COLO829 (cell line): ENCODE measurements at places on chromosomes 6 and 20.

- peak; percentile 11 for DNase-seq
Observed at GRCh38 chr6:134314006-134314821, 3.7 kb downstream of the SGK1 start.

GRCh38 chr6:134230940-134231339 lies 87.0 kb downstream of the SGK1 start:
- no peak for DNase-seq

DNA sequence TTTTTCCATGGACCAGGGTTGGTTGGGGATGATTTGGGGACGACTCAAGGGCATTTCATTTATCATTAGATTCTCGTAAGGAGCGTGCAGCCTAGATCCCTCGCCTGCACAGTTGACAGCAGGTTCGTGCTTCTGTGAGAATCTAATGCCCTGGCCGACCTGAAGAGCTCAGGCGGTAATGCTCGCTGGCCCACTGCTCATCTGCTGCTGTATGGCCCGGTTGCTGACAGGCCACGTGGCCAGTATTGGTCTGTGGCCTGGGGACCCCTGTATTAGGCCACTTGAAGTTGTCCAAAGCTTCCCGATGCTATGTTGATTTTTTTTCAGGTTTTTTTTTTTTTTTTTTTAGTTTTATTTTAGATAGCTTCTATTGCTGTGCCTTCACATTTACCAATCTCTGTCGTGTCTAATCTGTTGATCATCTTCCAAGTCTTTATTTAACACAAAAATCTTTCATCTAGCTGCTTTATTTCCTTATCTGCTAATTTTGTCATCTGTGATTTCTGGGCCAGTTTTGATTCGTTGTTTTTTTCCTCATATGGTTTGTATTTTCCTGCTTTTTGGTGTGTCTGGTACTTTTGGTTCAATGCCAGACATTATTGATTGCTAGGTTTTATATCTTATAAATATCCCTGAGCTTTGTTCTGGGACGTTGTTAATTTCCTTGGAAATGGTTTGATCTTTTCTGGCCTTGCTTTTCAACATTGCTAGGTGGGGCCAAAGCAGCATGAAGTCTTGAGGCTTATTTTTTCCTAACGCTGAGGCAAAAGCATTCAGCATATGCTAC lies 41.1 kb downstream of the DYNLT1 start:
- DNase-seq, result no peak

DNA sequence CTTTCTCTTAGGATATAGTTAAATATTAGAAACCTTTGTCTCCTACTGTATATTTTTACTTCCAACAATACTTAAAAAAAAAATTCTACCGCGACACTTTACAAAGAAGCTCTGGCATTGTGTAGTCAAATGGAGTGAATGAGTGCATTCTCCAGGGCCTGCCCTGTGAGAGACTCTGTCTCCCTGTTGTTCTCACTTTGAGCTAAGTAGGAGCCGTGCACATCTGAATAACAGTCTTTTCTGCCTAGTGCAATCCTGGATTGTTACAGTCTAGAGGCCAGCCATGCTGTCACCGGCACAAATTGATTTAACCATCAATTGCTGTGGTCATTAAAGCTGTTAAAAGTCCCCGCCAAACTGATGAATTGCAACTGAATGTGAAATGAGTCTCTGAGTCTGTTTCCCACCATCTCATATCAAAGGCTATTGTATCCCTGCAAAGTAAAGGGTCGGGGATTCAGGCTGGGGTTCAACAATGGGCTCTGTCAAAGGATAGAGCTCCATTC lies 156.0 kb downstream of the RFPL4B start:
- no peak for DNase-seq

DNA sequence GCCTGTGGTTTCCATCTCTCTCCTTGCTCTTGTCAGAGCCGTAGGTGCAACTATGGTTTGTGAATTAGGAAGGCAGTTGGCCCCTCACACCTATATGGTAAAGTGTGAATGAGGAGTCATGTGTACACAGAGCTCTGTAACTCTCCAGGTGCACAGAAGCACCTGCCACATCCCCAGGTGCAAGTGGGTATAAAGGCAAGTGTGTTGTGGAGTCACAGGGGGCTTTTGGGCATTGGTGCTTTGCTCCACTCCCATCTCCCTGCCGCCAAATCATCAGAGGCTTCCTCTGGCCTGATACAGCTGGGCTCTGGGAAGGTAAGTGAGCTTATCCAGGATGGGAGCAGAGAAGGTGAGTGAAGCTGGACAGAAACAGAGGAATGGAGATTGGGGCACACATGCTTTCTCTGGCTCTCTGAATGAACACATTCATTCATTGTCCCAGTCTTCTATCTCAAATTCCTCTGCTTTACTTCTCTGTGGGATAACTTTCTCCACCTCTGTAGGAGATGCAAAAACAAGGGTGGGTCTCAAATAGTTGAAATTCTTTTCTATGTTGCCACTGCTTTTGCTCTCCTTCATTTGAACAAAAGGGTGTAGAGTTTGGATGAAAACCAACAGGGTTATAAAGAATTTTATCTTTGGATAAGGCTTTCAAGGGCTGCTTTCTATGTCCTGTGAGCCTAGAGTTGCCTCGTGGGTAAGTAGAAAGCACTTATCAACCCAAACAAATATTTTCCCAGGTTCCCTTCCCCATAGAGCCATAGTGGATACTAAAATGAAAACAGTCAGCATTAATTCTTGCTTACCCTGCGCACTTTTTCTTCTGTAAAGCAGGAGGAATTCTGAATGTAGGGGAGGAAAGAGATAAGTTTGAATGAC lies 45.0 kb upstream of the RIPOR2 start:
- no peak for DNase-seq

- no peak for DNase-seq
Observed at GRCh38 chr6:109428889-109429477, 11.4 kb downstream of the PPIL6 start.

DNA sequence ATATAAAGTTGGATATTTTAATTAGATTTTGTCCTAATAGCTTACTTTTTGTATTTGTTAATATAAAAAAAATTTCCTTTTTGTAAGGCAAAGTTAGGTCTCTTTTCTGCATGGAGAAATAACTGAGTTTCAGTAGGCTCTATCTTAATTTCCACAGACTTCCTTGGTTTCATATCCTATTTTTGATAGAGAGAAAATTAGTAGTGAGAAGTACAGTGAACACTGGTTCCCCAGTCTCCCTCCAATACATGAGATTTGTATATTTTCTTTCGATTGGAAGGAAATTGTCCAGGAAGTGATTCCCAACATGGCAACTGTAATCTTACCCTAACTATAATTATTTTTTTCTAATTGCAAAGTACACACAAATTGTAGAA lies 26.4 kb downstream of the TRIM27 start:
- no peak for DNase-seq

DNA sequence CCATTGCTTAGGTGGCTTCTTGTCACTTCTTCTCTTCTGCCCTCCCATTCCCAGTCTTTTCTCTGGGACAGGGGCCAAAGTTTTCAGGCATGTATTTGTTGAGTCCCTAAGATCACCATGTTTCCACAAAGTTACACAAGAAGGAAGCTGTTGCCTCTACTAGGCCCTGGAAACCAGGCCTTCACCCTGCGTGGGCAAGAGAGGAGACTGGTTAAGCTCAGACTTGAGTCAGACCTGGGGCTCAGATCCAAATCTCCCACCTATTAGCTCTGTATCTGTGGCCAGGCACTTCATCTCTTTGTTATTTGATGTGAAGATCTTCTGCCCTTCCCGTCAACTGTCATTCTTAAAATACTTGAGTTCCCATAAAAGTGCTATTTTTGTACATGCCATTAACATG lies 154.6 kb downstream of the SASH1 start:
- DNase-seq, result no peak

DNA sequence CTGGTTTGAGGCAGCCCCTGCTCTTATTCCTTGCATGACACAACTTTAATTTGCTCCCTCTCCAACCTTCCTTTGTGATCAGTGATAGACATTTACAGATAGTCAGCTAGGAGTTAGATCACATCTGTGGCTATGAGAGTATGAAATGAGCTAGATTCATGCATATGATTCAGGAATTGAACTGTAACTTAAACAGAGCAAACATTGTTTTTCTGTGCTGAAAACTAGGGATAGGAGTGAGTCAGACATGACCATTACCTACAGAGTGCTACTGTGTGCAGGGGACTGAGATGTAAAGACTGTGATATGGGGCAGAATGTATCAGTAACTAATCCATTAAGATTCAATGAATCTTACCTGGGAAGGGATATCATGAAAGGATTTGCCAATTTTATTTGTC lies 279.4 kb upstream of the SPTLC3 start:
- DNase-seq, result peak; percentile 27

DNA sequence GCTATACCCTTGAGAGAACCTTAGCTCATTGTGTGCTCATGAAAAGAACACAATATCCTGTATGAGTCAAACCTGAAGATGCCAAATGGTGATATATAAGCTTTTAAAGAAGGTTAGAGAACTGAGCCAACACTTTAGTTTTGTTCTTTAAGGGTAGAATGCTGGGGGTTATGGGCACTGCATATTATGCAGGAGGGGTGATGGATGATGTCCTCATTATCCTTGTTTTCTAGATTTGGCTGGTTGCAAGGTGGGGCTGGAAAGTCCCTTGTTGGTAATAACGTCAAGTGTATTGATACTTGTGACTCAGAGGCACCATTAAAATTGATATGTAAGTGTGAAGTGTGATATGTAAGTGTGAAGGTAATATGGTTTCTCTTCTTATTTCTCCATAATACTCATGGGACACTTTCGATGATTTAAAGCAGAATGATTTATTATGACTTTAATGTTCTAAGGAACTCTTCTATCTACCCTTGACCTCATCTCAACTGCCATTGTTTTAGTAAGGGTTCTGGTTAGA lies 113.7 kb upstream of the DTNBP1 start:
- no peak for DNase-seq

DNA sequence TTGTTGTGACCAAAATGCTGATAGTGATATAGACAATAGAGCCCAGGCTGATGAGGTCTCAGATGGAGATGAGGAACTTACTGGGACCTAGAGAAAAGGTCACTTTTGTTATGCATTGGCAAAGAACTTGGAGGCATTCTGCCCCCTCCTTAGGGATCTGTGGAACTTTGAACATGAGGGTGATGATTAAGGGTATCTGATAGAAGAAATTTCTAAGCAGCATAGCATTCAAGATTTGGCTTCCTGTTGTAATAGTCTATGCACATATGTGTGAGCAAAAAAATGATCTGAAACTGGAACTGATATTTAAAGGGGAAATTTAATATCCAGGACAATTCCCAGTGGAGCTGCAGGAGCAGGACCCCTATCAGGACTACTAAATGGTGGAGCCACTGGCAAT lies 17.1 kb downstream of the HLA-A start:
- no peak for DNase-seq

DNA sequence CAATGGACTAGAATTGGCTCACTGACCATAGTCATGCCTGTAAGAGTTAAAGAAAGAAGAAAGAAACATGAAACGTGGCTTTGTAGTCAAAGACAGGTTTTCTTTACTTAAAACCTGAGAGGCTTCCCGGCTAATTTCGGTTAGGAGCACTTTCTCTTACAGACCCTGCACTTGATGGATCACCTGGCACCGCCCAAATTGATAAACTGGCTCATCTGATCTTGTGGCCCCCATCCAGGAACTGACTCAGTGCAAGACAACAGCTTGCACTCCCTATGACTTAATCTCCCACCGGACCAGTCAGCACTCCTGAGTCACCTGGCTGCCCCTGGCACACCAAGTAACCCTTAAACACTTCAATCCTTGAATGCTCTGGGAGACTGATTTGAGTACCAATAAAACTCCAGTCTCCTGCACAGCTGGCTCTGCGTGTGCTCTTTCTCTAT lies 12.3 kb downstream of the TMEM14B start:
- no peak for DNase-seq

GRCh38 chr6:112710710-112711109 lies 363.6 kb downstream of the RFPL4B start:
- DNase-seq, result no peak

DNA sequence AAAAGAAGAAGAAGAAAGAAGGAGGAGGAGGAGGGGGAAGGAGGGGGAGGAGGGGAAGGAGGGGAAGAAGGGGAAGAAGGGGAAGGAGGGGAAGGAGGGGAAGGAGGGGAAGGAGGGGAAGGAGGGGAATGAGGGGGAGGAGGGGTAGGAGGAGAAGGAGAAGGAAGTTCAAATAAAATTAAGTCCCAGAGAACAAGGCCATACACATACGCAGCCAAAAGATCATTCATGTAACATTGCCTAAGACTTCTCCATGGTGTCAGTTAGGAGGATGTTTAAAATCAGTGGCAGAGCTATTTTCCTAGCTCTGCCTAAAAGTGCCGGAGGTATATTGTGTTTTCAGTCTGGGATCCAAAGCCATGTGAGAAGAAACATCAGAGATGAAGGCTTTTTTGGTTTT lies 75.8 kb downstream of the PLCB4 start:
- DNase-seq, result no peak

- no peak for DNase-seq
Observed at GRCh38 chr6:14897831-14898230, 348.0 kb upstream of the JARID2 start.

GRCh38 chr6:110728501-110728900 lies 86.8 kb downstream of the CDK19 start:
- DNase-seq, result no peak

DNA sequence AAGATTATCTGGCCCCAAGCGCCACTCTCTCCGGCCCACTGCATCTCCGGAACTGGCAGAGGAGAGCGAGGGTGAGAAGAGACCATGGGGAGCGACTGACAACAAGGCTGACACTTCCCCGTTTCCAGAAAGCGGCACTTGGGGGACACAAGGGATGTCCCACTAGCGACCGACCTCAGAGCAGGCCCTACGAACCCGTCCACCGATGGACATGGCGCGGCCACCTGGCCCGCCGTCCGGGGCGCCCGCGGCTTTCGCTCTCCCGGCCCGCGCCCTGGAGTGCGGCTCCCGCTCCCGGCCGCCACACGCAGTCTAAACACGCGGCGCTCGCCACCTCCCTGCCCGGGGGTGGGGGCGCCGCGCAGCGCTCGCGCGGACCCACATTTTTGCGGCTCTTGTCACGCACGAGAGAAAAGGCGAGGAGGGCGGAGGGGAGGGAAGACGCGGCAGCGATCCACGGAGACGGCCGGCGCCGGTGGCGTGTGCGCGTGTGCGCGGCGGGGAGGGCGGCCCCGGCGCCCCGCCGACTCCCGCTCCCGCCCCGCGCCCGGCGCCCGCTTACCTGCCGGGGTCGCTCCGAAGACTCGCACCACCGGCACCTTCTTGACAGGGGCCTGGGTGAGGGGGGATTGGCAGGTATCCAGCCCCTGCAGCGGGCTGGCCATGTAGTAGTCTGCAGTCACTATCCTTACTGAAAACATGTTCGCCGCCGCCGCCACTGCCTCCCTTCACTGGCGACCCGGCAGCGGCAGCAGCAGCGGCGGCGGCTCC lies 645 bp downstream of the REV3L start:
- DNase-seq, result no peak

- no peak for DNase-seq
Observed at GRCh38 chr6:108755257-108756240, 92.7 kb upstream of the ARMC2 start.

- no peak for DNase-seq
Observed at GRCh38 chr20:4252005-4252404, 236.6 kb upstream of the RNF24 start.
